Stimulated activated memory B cell treated with anti-CD40 and anti-IgM and Interleukin-4, amounts not matched to agents 10 μg/mL and 1 μg/mL and 100 μg/mL, for 72 hours (primary cell): ENCODE measurements at places on chromosomes 12 and 14.

- ATAC-seq = no peak
Observed at GRCh38 chr14:23793532-23793931, 157.4 kb downstream of the DHRS2 start.

- ATAC-seq = no peak
Observed at GRCh38 chr14:90543876-90544275, 147.0 kb downstream of the CALM1 start.

DNA sequence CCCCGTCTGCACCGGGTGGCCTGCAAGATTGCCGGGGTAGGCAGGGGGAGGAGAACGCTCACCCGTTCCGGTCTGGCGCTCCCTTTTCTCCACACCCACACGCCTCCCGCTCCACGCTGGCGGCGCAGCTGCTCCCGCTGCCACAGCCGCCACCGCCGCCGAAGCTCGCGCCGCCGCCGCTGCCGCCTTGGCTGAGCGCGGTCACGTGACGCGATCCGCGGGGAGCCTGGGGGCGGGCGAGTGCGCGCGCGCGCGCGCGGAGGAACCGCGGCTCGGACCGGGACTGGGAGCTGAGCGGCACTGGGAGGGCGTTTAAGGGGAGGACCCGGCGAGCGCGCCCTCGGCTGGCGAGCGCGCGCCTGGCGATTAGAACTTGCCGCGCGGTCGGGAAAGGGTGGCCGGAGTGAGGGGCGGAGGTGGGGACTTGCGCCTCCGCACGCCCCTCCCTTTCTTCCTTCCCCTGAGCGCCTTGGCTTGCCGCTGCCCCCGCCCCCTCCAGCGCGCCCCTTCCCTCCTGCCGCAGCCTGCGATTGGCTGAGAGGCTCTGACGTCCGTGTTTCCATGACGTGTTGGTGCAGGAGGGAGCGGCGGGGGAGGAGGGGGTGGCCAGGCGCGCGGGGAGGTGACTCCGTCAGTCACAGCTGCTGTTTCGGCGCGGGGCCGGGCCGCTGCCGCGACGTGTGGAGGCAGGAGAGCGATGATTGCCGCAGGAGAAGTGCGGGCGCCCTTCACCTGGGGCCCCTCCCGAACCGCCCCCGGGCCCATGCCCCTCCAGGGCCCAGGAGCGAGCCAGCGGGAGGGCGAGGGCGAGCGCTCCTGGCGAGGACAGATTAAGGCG, 738 bp upstream of the ATP2B1 start:
- peak; percentile 88 for ATAC-seq

- ATAC-seq = no peak
Observed at GRCh38 chr12:72296389-72296788, 24.2 kb downstream of the TRHDE start.

GRCh38 chr14:64217308-64217707, 76.9 kb downstream of the ESR2 start:
- ATAC-seq = peak; percentile 80

- ATAC-seq = no peak
Observed at GRCh38 chr12:19045426-19045825, 84.1 kb upstream of the PLEKHA5 start.

GRCh38 chr12:51521554-51522276, 69.3 kb upstream of the SCN8A start:
- ATAC-seq = no peak

- ATAC-seq = no peak
Observed at GRCh38 chr12:27003421-27004381, 10.5 kb downstream of the TM7SF3 start.

GRCh38 chr12:110996415-110996814, 76.0 kb upstream of the MYL2 start:
- no peak for ATAC-seq

- peak; percentile 71 for ATAC-seq
Observed at GRCh38 chr12:82687021-82688011, 610 bp downstream of the TMTC2 start.

GRCh38 chr14:37594971-37595808, at the start of the genes FOXA1 and TTC6:
Gene FOXA1, minus strand, starts transcription at chr14:37595249. Its CDS starts 277 bp downstream, at chr14:37594972.
Gene TTC6, plus strand, starts transcription at chr14:37595629. Its CDS starts 26,436 bp downstream, at chr14:37622065.
- ATAC-seq = no peak

- ATAC-seq = no peak
Observed at GRCh38 chr14:77911356-77911755, 111.4 kb downstream of the ADCK1 start.

GRCh38 chr12:13082861-13083260, 20.6 kb downstream of the GSG1 start:
- ATAC-seq = no peak

GRCh38 chr14:52402812-52403526, 88.9 kb downstream of the PTGER2 start:
- ATAC-seq = no peak

DNA sequence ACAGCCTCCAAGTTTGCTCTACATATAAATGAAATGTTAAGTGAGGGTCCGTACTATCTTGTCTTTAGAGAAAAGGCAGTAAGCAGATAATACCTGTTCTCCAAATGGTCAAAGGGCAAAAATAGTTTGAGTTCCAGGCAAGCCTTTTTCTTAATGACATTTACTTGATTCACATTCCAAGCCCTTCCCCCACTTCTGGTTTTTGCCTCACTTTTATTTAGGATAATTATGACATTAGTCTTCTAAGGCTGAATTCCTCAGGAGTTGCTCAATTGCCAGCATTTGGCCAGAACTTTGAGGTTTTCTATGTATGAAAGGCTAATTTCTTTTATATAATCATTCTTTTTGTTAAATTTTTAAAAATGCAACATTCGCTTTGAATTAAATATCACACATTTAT, 62.5 kb upstream of the DUSP6 start:
- no peak for ATAC-seq

DNA sequence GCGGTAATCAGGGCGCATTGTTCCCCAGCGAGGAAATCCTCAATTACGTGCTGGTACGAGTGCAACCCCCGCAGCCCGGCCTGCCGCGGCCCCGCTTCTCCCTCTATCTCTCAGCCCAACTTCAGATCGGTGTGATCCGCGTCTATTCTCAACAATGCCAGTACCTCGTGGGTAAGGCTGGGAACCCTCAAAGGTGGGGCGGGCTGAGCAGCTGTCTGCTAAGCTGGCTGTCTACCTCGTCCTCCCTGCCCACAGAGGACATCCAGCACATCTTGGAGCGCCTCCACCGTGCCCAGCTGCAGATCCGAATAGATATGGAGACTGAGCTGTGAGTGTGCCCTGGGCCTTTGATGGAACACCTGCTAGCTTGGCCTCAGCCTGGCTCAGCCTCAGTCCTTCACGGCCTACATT, 996 bp downstream of the REC8 start:
- ATAC-seq = no peak

GRCh38 chr12:122023339-122024131, 1.9 kb downstream of the BCL7A start:
- ATAC-seq = peak; percentile 55

GRCh38 chr14:61593330-61593729, 102.0 kb upstream of the HIF1A start:
- no peak for ATAC-seq

- ATAC-seq = no peak
Observed at GRCh38 chr12:68482660-68483059, 128.0 kb upstream of the RAP1B start.

- no peak for ATAC-seq
Observed at GRCh38 chr14:68626386-68626785, 166.5 kb downstream of the ZFP36L1 start.

GRCh38 chr14:32474478-32475195, 145.5 kb downstream of the AKAP6 start:
- no peak for ATAC-seq

- ATAC-seq = no peak
Observed at GRCh38 chr14:68407285-68407684, 385.6 kb downstream of the ZFP36L1 start.

DNA sequence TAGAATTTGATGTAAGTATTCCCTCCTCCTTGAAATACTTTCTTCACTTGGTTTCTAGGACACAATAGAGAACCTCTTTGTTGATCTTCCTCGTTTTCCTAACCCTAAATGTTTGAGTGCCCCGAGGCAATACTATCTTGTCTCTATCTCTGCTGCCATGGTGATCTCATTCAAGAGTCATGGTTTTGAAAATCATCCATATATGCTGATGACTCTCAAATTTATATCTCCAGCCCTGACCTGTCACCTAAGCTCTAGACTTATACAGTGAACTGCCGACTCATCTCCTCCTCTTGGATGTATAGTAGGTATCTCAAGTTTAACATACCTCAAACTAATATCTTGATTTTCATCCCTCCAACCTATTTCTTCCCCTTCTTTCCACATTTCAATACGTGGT, 71.4 kb downstream of the RIC8B start:
- no peak for ATAC-seq

DNA sequence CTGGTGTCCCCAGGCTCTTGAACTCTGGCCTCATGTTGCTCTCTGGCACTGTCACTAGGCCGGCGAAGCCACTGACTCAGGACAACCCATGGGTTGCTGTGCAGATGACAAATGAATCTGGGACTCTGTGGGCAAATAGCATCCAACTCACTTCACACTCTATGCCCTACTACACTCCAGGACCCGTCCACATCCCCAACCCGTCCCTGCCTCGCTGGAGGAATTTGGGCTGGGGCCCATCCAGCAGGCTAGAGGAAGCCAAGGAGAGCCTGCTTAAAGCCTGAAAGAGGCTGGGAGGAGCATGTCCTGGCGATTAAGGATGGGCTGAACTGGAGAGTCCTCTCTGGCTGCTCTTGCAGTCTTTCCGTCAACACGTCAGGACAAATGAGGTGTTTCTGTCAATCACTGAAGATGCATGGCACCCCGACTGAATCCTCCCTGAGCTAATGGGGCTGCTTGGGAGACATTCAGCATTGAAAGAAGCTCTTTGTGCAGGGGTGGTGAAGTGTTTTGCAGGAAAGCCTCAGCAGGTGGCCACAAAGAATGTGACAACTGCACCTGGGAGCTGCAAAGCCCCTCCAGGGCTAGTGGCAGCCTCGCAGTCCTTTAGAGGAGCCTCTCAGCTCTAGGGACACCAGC, 71.7 kb downstream of the ANO2 start:
- no peak for ATAC-seq

GRCh38 chr12:74586251-74586650, 48.6 kb downstream of the ATXN7L3B start:
- ATAC-seq = no peak

DNA sequence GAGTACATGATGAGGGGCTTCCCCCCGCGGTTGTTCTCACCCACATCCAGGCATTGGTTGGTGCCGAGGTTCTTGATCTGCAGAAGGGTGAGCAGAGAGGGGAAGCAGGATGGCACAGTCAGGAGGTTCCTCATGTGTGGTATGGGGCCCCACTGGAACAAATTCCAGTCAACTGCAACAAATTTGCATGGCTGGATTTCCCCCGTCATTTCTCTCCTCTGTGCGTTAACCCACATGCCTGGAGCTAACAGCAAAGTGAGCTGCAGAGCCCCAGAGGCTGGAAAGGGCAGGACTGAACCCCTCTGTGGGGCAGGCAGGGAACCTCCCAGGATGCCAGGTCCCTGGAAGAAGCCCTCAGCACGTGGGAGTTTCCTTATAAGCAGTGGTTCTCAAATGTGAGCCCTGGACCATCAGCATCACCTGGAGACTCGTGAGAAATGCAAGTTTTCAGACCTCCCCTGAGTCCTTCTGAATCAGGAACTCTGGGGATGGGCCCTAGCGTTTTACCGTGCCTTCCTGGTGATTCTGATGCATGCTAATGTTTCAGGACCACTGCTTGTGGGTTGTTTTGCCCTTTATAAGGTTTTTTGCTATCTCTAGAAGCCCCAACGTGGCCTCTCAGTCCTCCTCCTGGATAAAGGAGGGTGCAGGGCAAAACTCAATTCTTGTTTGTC, 11.0 kb upstream of the CELA1 start:
- ATAC-seq = peak; percentile 94

- ATAC-seq = no peak
Observed at GRCh38 chr12:13242936-13243335, 46.4 kb downstream of the EMP1 start.
